ENCODE measurements at places on chromosomes 6 and 20.
A peak's percentile ranks its signal among the peaks of the same experiment; 100 is the strongest.

GRCh38 chr6:101845172-101845571 is 451.7 kb downstream of the GRIK2 start:
- DNase-seq, result no peak

DNA sequence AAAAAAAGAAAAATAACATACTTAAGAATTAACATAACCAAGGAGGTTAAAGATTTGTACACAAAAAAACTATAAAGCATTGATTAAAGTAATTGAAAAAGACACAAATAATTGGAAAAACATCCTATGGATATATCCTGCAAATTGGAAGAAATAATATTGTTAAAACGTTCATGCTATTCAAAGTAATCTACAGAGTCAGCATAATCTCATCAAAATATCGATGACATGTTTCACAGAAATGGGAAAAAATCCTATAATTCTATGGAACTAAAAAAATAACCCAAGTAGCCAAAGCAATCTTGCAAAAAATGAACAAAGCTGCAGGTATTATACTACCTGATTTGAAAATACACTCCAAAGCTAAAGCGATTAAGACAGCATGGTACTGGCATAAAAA is 23.3 kb downstream of the OR5V1 start:
- DNase-seq, result no peak

DNA sequence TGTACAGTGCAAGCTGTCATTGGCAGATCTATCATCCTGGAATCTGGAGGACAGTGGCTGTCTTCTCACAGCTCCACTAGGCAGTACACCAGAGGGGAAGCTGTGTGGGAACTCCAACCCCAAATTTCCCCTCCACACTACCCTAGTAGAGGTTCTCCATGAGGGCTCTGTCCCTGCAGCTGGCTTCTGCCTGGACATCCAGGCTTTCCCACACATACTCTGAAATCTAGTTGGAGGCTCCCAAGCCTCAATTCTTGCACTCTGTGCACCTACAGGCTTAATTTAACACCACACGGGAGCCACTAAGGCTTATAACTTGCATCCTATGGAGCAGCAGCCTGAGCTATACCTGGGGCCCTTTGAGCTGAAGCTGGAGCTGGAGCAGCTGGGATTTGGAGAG is 43.0 kb upstream of the TRIM39 start:
- no peak for DNase-seq

- no peak for DNase-seq
Observed at GRCh38 chr20:34089655-34090345, 22.2 kb downstream of the EIF2S2 start.

- peak; percentile 17 for DNase-seq
Observed at GRCh38 chr20:63060057-63060991, 53.6 kb upstream of the BHLHE23 start.

DNA sequence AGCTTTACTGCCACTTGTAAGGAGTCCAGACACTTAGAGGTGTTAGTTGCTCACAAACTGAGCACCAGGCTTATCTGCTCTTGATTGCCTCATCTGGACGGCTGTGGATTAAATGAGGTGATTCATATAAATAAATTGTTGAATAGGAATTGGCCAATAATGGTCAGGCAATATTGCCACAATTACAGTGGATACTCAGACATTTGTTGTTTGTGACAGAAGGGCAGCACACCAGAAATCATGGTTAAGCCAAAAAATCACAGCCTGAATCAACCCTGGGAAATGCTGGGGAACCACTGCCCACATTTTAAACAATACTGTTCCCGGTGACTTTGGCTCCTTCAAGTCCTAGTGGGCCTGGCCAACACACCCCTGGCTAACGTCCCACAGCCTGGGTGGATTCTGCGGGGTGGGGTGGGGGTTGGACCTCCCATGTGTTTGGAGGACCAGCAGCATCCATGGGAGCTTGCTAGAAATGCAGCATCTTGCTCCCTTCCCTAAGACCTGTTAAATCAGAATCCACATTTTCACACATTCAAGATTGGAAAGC is 29.5 kb upstream of the SPDEF start:
- no peak for DNase-seq

Measured in hypothalamus (tissue), 51 donors.